ENCODE measurements at places on chromosomes 11 and 22.

DNA sequence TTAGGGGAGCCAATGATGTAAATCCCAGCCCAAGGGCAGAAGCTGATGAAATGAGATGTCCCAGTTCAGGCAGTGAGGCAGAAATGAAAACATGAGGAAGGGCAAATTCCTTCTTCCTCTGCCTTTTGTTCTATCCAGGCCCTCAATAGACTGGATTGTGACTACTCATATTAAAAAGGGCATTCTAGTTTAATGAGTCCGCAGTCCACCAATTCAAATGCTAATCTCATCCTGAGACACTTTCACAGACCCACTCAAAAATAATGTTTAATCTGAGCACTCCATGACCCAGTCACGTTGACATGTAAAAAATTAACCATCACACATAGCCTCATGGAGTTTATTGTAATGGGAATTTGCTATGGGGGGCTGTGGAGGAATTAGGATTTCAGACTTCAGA is 717.9 kb downstream of the OPCML start:
- DNase-seq: no peak

- DNase-seq: no peak
These were observed 1075.9 kb downstream of the BRD1 start for GRCh38 chr22:48751539-48752437.

DNA sequence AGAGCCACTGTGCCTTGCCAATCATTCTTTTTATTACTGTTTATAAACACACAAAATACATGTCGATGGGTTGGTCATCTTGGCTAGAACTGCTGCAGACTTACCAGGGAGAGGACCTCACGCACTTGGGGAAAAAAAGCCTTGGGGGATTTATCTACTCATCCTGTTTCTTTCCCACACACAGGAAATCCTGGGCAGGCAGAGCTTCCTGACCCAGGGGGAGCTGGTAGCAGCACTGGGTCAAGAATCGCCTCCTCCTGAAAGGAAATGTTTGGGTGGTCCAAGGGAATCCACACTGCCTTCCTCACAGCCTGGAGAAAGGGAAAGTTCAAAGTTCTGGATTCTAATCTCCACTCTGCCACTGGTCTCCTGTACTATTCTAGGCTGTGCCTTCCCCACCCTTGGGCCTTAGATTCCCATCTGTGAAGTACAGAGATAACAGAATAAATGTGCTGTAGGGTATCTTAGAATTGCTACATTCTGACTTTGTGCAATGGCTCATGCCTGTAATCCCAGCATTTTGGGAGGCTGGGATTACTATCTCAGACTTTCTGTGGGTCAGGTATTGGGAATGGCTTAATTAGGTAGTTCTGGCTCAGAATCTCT is 31.2 kb upstream of the SMTN start:
- DNase-seq: no peak

- DNase-seq: peak; percentile 20
These were observed 4.7 kb downstream of the OSBPL5 start for GRCh38 chr11:3160252-3161031.

- no peak for DNase-seq
These were observed 20.6 kb downstream of the MORC2 start for GRCh38 chr22:30947816-30948454.

- DNase-seq: no peak
These were observed 117.7 kb downstream of the ABTB2 start for GRCh38 chr11:34240150-34240494.

DNA sequence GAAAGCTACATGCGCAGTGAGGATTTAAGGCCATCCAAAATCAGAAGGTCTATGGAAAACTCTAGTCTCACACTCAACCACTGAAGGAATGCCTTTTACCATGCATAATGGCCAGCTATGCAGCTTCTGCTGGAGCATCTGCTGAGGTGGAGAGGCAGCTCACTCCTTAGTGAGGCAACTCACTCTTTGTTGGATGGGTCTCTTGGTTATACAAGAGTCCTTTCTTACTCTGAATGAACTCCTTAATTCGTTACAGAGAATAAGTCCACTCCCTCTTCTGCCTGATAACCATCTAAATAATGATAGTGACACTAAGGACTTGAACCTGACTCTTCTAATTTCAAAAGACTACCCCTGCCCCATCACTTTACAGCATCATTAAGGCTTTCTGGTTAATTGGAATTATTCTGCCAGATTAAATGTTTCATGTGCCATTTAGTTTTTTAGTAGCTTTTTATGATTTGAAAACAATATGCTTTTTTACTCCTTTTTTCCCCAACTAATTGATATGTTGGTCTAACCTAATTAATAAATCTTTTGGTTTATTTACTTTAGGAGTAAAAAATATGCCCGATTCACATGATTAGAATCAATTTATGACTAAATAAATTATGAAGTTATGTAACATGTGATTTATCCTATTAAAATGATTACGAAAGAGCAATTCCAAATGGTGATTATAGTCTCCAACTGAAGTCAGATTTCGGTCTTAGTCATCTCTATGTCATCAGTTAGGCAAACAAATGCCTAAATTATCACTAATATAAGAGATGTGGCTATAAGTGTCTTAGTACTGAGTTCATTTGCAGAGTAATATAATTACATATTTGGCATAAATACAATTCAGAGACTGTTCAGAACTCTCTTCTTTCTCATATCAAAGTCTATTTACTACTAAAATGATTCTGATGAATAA is 286.7 kb upstream of the CCDC90B start:
- DNase-seq: no peak

- no peak for DNase-seq
These were observed 2.0 kb downstream of the OR52W1 start for GRCh38 chr11:6200975-6201374.

DNA sequence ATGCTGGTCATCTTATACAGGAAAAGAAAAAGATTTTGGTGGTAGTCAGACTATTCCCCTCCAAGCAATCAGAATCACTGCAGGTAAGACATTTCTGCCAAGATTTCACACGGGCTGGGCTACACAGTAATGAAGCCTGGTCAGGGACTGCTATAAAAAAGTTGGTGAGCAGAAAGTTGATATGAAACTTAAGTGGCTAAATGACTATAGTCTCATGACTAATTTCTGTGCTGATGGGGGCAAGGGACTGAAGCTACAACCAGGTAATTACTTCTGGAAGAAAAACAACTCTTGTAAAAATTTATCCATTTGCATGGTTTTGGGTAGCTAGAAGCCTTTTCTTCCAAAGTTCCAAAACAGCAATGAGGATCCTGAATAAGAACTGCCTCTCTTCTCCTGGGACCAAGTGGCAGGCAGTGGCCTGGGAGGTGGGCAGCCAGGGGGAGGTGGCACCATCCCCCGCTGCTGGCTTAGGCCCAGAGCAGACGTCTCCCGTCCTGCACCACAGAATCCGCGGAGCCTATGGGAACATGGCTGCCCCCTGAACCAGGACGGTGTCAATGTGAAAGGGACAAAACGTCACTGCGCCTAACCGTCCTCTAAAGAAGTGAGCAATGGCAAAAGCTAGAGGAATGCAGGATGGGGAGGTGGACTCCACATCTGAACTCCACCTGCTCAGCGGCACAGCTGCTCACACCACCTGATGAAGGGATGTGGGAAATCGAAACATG is 122.6 kb upstream of the LMO1 start:
- no peak for DNase-seq

GRCh38 chr11:126185259-126186024 is 26.0 kb downstream of the RPUSD4 start:
- DNase-seq: no peak

DNA sequence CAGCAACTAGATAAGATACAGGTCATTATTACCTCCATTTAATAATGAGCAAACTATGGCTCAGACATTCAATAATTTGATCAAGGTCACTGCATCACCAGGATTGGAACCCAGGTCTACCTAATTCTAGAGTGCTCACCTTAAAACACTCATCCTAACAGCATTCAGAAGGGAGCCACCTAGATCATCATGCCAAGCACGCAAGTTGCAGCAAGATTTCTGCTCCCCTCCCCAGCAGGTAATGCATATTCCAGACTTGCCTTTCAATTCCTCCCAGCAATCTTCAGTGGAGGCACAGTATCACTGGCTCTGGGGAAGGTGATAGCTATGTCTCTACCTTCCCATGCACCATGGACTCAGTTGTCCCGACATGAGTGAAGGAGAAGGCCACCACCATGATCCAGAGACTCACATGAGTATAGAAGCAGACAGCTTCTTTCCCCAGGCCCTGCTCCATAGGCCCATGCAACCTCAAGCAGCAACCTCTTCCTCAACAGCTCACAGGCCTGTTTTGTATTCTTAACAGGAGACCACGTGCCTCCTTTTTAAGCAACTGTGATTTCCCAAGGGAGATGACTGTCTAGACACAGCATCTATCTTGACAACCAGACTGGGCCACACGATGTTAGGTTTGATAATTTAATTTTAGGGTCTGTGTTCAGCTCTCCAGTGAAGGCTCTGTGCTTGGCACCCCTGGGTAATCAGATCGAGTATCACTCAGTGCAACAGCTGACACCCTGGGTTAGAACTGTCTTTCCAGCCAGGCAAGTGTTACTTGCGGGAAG is 36.4 kb downstream of the RAB30 start:
- no peak for DNase-seq

DNA sequence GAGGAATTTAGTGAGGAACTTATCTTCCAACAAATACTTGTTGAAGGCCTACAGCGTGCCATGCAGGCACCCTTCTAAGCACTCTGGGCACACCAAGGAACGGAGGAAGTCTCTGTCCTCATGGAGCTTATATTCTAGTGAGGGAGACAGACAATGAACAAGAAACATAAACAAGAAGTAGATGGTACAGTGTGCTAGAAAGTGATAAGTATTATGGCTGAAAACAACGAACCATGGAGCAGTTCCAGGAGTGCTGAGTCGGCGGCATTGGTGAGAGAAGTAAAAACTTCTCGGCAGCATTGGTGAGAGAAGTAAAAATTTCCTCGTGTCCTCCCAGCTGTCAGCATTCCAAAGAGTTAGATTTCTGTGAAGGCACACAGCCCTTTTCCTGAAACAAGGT is 53.2 kb downstream of the FAM76B start:
- DNase-seq: no peak

DNA sequence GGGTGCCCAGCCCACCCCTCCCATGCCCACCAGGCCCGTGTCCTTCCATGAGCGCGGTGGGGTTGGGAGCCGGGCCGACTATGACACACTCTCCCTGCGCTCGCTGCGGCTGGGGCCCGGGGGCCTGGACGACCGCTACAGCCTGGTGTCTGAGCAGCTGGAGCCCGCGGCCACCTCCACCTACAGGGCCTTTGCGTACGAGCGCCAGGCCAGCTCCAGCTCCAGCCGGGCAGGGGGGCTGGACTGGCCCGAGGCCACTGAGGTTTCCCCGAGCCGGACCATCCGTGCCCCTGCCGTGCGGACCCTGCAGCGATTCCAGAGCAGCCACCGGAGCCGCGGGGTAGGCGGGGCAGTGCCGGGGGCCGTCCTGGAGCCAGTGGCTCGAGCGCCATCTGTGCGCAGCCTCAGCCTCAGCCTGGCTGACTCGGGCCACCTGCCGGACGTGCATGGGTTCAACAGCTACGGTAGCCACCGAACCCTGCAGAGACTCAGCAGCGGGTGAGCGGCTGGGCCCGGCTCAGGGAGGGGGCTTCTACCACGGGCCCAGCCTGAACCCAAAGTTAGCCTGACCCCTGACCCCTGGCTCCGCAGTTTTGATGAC is 3.0 kb downstream of the PKP3 start:
- peak; percentile 46 for DNase-seq

- DNase-seq: no peak
These were observed 258.4 kb downstream of the GRM5 start for GRCh38 chr11:88807349-88807748.

GRCh38 chr22:23402275-23403151 is 177.6 kb downstream of the IGLL1 start:
- peak; percentile 39 for DNase-seq

DNA sequence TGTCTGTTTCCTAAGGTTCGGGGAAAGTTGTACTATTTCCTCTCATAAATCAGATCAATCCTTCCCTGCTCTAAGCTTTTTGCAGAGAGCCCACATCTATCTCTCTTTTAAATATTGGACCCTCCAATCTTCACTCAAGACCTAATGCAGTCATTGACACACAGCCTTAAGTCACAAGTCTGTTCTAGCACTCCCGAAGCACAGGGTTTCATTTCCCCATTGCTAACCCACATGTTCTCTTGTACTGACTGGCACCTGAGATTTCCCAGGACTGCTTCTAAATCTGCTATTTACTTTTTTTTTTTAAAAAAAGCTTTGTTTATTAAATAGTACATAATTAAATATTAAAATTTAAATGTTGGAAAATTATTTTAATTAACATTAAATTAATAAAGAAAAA is 674.7 kb downstream of the TBC1D22A start:
- no peak for DNase-seq

- no peak for DNase-seq
These were observed 76.4 kb downstream of the CTTN start for GRCh38 chr11:70474710-70475109.

GRCh38 chr11:43558146-43558545 is 122.4 kb upstream of the HSD17B12 start:
- DNase-seq: no peak

GRCh38 chr11:74696939-74697675 is 34.1 kb downstream of the CHRDL2 start:
- no peak for DNase-seq

GRCh38 chr11:135075740-135076139 is 663.7 kb upstream of the B3GAT1 start:
- DNase-seq: peak; percentile 73

DNA sequence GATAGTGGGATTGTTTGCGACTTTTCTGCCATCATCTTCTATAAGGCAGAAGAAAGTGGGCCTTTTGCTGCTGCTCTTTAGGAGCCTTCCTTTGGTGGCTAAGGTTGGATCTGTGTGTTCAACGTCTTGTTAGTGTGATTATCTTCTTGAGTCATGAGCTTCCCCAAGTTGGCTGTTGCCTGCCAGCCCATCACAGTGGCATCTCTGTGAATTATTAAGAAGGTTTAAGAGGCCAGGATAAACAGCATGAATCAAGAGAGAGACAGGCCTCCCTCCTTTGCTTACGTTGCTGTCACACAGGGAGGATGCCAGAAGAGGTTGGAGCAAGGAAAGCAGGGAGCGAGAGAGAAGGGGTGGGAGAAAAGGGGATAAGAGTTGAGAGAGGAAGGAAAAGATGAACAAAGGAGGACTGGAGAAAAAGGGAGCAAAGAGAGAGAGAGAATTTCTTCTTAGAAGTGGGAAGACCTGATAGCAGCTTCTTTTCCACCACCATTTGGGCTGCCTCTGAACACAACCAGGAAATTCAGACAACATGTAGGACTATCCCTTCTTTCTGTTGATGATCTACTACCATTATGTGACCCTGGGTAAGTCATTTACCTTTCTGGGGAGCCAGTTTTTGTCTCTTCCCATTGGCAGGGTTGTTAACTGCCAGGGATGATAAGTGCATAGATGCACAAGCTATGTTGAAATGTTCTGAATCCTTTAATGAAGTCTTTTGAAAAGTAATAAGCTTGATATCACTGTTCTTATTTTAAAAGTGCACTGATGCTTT is 126.5 kb downstream of the NAV2 start:
- no peak for DNase-seq

DNA sequence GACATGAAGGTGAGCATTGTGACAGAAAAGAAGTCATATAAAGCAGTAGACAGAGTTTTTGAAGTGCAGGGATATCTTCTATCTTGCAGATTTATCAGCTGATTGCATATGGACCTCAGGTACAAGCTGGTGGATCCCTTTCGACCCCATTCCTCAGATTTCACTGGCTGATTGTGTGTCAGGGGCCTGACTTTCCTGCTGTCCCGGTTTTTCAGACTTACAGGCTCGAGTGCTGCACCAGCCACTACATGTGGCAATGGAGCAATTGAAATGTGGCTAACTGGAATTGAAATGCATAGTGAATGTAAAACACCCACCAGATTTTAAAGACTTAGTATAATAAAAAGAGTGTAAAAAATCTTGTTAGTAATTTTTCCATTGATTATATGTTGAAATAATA is 50.3 kb downstream of the CLMP start:
- DNase-seq: no peak

All from stimulated activated CD4-positive, alpha-beta T cell treated with anti-CD3 and anti-CD28 coated beads, Interleukin-15, amount 100 ng/mL, for 48 hours (primary cell).